ENCODE measurements at places on chromosomes 5 and 9.

DNA sequence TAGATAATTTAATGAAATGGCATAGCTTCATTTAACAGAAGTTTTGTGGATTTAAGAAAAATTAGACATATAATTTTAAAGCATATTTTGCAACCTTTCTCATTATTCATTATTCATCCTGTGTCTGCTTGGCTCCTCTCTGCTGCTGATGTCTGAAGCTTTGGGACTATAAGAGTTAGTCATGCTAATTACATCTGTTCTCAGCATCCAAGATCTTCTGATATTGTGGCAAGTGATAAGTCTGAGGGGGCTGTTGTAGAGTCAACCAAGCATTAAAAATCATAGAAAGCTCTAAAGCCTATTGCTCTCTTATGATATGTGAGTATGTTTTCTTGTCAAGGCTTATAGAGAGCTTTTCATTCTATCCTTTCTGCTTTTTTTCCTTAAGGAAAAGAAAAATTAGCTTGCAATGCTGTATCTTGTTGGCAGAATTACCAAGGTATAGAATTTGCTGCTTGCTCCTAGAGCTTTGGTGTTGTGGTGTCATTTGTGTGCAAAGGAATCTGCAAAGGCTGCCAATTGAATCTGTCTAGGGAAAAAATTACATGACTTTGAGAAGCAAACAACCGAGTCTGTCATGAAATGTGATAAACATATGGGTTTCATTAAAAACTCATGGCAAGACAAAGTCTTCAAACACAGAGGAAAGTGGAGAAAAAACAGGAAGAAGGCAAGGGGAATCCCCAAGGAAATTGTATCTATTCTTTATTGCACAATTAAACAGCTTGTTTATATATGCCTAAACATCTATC, 156.1 kb upstream of the DAB2 start:
- no peak for DNase-seq

- DNase-seq, result no peak
Measured at GRCh38 chr5:110651507-110651906, 75.0 kb downstream of the TMEM232 start.

GRCh38 chr5:132961887-132962286, 1.5 kb downstream of the AFF4 start:
- no peak for DNase-seq

DNA sequence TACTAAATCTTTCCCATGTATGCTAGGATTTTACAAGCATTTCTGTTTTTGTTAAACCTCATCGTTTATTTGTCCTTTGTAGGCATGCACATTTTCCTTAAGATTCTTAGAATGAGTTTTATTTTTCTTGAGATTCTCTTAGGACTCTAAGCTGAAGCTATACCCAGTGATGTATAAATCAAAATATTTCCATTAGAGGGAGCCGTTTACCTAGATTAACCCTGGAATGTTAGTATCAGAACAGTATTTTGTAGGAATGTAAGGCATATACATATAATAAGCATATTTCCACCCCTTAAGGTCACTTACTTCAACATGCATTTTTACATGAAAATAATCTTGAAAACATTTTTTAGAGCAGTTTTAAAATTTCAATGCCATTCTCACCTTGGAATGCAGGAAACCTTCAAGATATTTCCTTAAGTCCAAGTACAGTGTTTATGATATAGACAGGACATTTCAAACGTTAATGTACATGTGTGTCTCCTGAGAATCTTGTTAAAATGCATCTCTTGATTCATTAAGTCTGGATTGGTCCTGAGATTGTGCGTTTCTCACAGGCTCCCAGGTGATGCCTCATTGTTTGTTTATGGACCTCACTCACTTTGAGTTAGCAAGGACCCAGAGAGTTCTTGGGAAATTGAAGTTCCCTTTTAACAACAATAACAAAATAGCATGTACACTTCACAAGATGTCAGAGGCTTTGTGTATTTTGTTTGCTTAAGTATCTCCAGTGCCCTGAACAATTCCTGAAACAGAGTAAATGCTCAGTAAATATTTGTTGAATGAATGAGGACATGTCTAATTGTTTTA, 34.9 kb upstream of the FCHO2 start:
- no peak for DNase-seq

GRCh38 chr9:14030375-14031059, 283.4 kb downstream of the NFIB start:
- DNase-seq, result no peak

DNA sequence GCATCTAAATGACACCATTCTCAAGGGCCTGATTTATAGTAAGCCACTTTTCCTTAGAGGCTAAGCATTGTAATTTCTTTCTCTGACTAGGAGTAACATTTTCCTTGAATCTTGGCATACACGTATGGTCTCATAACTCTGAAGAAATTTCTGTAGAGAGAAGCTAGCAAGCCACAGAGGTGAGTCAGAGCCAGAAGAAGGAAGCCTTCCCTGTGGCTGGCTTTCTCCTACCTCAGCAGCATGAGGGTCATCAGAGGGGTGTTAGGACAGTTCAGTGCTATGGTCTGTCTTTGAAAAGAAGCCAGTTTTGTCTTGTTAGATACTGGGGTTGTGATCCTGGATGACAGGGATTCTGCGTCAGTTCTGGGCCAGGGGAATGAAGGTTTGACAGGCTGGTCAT, 3.2 kb downstream of the SNX30 start:
- DNase-seq, result no peak

DNA sequence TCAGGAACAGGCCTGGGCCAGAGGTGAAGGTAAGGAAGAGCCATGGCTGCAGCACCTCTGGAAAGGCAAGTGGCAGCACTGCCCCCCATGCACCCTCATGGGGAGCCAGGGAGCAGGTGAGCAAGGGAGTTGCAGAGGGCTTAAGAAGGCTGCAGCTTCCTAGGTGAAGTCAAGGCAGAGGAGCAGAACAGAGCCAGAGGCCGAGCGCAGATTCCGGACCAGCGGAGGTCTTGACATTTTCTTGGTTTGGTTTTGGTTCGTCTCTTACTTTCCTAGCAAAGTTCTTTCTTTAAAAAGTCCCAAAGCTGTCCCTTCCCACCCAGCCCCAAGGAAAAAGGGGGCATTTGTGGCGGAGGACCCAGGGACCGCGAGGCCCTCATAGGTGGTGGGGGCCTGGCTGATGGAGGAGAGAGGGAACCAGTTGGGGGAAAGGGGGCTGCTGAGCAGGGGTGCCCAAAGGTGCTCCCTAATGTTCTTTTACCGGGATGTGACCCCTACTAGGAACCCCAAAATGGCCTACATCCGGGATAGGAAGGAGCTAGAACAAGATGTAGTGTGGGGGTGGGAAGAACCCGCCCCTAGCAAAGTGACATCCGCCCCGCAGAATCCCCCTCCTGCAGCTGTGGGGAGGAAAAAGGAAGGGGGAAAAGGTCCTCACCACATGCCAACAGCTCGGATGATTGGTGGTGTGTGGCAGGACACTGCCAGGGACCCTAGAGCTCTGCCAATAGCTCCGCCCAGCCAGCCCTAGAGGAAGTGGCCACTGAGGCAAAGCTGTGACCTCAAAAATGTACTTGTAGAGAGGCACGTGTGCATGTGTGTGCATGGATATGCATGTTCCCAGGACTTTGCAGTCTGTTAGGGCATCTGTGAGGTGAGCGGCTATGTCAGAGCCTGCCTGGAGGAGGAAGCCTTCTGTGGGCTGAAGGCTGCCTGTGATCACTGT, 914 bp upstream of the CD72 start:
- DNase-seq, result no peak

DNA sequence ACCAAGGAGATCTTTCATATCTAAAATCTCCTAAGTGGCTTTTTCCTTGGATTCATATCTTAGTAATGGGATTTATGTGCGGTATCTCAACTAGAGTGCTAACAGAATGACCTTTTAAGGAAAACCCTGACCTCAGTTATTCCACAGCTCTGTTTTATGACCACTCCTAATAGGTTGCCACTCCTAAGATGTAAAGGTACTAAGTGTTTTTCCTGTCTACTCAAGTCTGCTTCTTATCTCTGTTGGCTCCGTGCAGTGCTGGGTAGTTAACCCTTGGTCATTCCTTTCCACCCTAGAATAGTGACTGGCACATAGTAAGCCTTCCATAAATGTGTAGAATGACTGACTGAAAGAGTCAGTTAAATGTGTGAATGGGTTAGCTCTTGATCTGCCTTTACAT, 161.4 kb downstream of the DOCK2 start:
- DNase-seq, result no peak

DNA sequence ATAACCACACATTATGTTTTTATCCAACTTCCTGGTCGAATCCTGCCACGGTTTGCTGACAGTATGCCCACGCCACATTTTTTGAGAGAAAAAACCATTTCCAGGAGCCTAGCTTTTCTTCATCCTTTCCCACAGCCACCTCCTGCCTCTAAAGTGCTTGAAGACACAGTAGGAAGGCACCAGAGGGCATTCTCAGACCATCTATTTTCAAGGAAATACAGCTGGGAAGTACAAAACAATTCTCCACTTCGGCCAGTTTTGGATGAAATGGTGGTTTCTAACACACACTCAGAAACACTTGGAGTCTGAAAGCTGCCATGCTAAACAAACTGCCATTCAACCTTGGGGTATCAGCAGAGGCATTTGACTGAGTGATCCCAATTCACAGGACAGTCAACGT, 86.3 kb upstream of the RPS23 start:
- DNase-seq, result peak; percentile 0

DNA sequence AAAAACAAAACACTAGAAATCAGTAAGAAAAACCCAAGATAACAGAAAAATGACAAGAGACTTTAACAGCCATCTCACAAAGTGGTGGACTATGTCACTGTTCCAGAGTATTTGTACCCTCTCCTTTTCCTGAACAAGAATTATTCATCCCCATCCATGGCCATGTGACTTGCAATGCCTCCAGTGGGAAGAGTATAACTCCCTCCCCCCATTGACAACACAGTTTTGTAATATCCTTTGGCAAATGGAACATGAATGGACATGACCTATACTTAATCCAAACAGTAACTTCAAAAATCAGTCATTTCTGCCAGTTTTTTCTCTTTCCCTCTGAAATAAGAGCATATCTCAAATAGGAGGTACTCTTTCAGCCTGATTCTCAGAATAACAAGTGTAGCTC, 33.9 kb downstream of the PTBP3 start:
- DNase-seq, result no peak

DNA sequence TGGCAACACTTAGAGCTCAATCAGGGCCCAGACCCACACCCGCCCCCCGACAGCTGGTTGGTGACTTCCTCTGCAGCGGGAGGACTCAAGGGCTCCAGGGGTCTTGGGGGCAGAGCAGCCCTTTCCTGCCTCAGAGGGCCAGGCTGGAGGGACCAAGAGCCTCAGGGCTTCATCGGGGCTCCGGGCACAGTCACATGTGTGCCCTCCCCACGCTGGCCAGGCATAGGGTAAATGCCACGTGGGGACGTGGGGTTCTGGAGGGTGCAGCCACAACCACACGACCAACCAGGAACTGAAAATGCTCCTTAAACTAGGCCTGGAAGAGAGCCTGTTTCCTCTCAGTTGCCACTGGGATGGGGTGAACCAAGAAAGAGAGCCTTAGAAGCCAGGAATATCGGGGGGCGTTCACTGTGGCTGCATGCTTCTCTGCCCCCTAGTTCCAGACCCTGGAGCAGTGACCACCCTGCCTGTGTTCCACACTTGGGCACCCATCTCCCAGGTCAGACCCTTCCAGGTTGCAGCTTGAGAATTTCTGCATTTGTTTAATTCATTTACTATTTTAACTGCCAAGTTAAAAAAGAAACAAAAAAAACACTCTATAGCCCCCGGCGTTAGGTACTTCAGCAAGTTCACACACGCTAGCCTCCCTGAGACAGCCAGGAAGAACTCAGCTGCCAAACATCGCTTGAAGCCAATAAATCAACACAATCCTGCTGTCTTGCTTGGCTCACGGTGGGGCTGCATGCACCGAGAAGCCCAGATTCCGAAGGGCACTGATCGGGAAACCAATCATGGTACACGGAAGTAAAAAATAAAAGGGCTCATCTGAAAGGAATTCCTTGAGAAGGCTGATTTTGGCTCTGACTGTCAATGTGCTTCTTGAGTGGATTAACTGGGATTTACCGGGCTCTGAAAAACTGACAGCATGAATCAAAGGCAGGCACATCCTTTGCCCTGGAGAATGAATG, 56.1 kb upstream of the PHYKPL start:
- peak; percentile 63 for DNase-seq

DNA sequence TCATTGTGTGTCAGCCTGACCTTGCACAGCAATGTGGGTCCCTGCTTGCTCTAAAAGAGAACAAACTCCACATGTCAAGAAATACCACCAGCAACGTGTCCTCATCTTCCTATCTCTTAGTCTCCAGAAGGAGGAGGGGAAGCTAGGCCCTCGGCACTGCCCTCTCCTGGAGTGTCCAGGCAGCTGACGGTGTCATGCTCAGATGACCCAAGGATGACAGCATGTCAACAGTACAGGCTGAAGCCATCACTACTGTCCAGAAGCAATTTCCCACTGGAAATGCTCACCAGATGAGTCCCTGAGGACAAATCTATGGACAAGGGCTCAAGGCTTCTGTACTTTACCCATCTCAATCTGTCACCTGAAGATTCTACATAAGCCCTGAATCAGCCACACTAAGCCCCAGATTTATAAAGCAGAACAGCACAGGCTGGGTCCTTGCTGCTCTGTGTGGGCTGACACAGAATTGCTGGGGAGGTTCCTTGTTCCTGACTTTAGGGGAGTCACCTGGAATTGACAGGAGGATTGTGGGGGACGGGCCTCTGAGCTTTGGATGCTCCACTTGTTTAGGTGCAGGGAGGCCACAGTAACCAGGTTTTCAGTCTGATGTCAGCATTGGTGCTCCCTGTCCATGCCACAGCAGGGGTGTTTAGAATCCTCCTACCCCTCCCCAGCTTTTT, 210.2 kb downstream of the DAB2IP start:
- peak; percentile 16 for DNase-seq

DNA sequence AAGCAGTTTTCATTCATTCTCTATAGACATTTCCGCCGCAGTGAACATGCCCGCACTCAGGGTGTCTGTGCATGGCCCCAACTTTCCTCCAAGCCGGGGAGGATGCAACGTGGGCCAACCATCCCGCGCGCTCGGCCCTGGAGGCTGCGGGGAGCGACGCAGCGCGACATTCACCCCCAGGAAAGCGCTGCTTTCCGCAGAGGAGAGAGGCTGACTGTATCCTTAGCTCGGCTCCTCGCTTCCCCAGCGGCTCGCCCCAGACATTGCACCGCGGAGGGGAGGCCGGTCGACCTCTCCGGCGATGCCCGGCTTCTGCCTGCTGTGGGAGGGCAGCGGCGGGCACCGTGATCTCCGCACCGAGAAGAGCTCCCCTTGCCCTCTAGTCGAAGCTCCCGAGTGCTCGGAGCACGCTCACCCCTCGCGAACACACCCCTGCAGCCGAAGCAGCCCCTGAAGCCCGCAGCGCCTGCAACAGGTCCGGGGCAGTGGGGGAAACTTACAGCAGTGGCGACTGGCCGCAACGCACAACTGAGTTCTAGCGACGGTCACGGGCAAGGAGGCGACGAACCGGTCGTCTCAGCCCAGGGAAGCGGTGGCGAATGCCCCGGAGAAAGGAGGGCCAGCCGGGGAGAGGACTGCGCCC, 600 bp downstream of the ENC1 start:
- DNase-seq, result no peak

Data from NCI-H524 (cell line).